ENCODE measurements at places on chromosomes 7 and 10. TPM values are rescaled to one million over a fixed set of nuclear protein-coding genes. Genes with fewer than 3 reads are reported as not detected.

Gene OPALIN
- not detected for total RNA-seq

Gene RRP12
- 16.9 TPM for total RNA-seq

Gene CRPPA
- total RNA-seq = 2.7 TPM

Gene NEBL
- under 0.01 TPM for total RNA-seq

Gene MPLKIP
- 11.3 TPM for total RNA-seq

Gene MAGI2
- total RNA-seq = 16.0 TPM

Gene PTCD1
- 6.6 TPM for total RNA-seq

Gene NEUROD6
- total RNA-seq = not detected

Gene BTBD16
- total RNA-seq = not detected

Gene CAV1
- 57.0 TPM for total RNA-seq

Gene HABP2
- total RNA-seq = not detected

Gene WDR11
- total RNA-seq = 99.2 TPM

Gene GJD4
- not detected for total RNA-seq

Gene SLC35B4
- total RNA-seq = 16.6 TPM

Gene SPDYE8
- not detected for total RNA-seq

Gene CREB5
- 4.5 TPM for total RNA-seq

Gene ANXA8
- 4.5 TPM for total RNA-seq

Gene INMT
- total RNA-seq = 0.30 TPM

Gene C10orf62
- 0.23 TPM for total RNA-seq

Gene TMEM176B
- not detected for total RNA-seq

Gene SYT15
- total RNA-seq = 0.59 TPM

Gene KCND2
- 0.18 TPM for total RNA-seq

Gene FAM241B
- total RNA-seq = 0.89 TPM

Gene GDF10
- not detected for total RNA-seq

Gene EPDR1
- 32.8 TPM for total RNA-seq

Gene RBP3
- not detected for total RNA-seq

Gene GPER1
- total RNA-seq = 1.6 TPM

Gene ACSM6
- total RNA-seq = not detected

Gene FAM25A
- total RNA-seq = not detected

Gene COL17A1
- total RNA-seq = 0.30 TPM

Gene KCP
- 0.30 TPM for total RNA-seq

Gene ATOH7
- total RNA-seq = not detected

Gene LRRTM3
- total RNA-seq = under 0.01 TPM

Gene ALOX5
- not detected for total RNA-seq

Gene GBX1
- not detected for total RNA-seq

Gene SFRP5
- not detected for total RNA-seq

Gene FANK1
- 4.6 TPM for total RNA-seq

Gene GRIFIN
- not detected for total RNA-seq

Gene PALD1
- total RNA-seq = 0.14 TPM
